ENCODE measurements at places on chromosomes 1 and 21.

- no peak for DNase-seq
These were observed 39.9 kb downstream of the DIRAS3 start for GRCh38 chr1:68010543-68010942.

DNA sequence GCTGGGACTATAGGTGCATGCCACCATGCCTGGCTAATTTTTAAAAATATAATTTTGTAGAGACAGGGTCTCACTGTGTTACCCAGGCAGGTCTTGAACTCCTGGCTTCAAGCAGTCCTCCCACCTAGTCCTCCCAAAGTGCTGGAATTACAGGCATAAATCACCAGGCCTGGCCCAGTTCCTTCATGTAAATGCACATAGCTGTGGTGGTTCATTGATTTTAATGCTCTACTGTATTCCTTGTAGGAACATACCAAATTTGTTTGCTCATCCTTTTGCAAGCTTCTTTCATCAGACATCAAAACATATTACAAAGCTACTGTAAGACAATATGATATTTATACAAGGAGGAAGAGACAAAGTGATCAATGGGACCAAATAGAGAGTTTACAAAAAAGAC, 237.5 kb upstream of the ESRRG start:
- no peak for DNase-seq

GRCh38 chr21:33783187-33783979, 132.2 kb downstream of the ATP5PO start:
- no peak for DNase-seq

DNA sequence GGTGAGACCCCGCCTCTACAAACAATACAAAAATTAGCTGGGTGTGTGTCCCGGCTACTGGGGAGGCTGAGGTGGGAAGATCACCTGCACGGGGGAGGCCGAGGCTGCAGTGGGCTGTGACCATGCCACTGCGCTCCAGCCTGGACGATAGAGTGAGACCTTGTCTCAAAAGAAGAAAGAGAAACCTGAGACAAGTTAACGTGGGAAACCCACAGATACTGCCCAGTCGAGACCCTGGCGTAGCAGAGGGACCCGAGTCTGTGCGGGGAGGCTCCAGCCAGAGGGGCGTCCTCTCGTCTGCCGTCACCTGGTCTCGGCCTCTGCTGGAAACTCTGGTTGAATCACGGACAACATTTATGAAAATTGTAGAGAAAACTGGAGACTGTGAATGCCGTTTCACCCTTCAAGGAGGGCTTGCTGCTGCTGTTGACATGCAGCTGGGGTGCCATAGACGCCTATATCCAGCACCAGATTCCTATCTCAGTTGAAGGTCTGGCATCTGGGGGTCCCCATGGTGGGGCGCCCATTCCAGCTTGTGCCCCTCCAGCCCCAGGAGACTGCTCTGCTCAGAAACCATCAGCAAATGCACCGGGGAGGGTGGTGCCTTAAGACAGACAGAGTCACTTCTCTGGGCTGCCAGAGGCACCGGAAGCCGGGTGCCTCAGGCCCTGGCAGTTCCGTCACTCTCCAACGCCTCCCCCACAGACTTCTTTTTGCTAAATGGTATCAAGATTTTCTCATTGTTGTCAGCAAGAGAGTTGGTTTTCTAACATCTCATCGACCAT, 13.6 kb upstream of the CDK11B start:
- no peak for DNase-seq

DNA sequence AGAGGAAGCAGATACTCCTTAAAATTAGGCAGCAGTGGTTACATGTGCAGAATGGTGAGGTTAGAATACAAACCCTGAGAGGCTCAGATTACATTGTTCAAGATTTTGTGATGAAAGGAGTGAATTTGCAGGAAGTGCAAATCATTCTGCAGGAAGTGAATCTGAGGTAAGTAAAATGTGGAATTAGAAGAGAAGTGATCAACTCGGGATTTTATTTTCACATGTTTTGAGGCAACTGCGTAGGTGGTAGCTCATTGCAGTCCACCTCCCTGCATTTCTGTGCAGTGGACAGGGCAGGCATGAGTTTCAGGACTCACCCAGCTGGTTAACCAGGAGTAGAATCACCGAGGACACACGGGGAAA, 2.1 kb upstream of the PLA2G2C start:
- no peak for DNase-seq

DNA sequence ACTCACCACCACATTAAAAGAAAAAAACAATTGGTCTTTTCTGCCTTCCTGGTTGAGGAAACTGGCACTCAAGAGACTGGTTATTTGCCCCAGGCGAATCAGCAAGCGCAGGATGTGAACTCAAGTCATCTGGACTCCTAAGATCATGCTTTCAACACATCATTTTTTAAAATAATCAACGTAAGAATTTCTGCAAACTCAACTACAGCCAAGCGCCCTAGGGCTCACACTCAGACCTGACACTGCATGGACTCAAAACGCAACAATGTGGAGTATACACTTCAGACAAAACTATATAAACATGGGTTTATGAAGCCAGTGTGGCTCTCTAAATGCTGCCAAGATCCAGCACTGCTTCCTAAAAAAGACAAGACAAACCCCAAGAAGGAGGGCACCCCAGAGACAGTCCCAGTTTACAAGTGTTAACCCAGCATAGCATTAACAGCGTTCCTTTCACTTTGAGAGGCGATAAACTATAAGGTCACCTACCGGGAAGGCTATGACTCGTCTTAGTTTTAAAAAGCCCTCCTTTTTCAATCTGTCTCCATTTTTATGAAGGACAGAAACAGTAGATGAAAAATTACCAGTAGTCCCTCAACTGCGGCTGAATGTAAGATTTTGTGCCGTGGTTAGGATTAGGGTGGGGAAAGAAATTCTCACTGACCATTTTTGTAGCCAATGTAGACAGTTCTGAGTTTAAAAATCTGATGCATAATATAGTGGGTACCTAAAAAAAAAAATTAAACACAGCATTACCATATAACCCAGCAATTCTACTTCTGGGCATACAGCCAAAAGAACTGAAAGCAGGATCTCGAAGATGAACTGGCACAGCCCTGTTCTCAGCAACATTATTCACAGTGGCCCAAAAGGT, 54.8 kb downstream of the SIPA1L2 start:
- DNase-seq: no peak

DNA sequence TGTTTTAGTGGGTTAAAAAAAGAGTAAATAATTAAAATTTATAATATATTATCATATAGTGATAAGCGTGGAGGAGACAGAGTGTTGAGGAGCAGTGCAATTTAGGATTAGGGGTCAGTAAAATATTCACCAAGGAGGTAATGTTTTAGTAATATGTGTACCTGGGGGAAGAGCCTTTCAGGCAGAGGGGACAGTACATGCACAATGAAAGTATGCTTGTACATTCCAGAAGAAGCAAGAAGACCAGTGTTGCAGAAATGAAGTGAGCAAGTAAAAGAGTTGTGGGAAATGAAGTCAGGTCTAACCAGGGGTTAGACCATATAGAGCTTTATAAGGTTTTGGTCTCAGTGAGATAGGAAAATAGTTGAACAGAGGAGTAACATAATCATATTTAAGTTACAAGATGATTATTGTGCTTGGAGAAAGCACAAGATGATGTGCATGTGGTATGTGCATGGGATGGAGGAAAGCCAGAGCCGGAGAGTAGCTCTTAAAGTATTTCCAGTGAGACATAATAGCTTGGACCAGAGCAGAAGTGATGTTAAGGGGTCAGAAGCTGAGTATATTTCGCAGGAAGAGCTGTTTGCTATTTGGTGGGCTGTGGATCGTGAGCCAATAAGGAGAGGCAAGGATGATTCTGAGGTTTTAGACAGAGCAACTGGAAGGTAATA, 44.8 kb downstream of the SNX7 start:
- DNase-seq: no peak

- no peak for DNase-seq
These were observed 246.9 kb upstream of the LRRC7 start for GRCh38 chr1:69320757-69321211.

DNA sequence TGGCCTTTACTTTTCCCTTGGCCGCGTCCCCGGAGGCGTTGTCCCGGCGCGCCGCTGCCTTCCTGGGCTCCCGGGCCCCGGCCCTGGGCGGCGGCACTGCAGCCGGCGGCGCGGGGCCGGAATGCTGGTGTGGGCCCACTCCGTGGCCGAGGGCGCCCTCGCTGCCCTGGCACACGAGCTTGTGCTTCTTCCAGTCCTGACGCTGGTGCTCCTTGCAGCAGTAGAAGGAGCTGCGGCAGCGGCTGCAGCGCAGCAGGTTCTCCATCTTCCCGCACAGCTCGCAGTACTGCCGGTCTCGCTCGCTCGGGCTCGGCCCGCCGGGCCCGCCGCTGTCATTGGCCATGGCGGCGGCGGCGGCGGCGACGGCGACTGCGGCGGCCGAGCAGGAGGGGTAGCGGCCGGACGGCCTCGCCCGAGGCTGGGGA, 529 bp downstream of the EGLN1 start:
- DNase-seq: peak; percentile 13

DNA sequence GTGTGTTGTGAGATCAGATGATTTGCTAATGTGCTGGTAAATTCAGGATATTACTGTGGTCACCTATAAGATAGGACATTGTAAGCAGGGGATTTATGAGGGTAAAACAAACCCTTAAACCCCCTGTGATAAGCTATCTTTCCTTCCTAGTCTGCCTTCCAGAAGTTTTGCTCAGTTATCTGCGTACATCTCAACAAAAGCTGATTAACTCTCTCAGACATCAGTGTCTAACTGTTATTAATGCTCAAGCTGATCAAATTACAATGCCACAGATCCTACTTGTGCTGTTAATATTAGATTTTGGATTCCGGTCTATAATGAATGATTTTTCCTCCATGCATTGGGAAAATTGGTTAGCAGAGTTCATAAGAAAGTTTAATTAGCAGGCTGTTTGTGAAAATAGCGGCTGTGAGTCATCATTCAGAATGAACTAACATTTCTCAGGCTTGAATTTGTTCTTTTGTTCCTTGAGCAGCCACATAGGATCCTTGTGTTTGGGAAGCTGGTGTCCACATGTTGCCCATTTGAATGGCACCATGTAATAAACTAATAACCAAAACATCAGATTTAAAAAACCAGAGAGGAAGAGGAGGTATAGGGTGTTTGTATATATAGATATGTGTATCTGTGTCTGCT, 48.7 kb downstream of the ELAVL4 start:
- DNase-seq: no peak

DNA sequence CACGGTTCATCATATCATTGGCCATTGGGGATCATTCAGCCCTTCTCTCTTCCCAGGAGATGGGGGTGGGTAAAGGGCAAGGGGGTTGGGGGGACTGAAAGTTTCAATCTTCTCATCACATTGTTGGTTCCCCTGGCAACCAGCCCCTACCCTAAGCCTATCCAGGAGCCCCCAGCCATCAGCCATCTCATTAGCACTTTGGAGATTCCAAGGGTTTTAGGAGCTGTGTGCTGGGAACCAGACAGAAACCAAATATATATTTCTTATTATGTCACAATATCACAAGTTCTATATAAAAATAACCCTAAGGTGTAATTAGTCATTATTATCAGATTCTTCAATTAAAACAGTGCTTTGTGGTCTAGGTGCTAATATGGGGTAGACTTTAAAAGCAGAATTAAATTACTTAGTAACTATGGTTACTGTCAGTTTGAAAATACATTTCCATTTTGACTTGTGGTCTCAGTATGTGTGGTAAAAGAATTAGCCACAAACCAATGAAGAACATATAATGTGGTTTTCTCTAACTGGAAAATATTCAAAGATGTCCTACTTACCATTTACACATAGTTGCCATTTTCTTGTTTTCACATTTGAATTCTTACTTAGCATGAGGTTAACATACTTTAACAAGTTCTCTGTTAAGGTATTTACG, 28.1 kb downstream of the IL23R start:
- DNase-seq: no peak

DNA sequence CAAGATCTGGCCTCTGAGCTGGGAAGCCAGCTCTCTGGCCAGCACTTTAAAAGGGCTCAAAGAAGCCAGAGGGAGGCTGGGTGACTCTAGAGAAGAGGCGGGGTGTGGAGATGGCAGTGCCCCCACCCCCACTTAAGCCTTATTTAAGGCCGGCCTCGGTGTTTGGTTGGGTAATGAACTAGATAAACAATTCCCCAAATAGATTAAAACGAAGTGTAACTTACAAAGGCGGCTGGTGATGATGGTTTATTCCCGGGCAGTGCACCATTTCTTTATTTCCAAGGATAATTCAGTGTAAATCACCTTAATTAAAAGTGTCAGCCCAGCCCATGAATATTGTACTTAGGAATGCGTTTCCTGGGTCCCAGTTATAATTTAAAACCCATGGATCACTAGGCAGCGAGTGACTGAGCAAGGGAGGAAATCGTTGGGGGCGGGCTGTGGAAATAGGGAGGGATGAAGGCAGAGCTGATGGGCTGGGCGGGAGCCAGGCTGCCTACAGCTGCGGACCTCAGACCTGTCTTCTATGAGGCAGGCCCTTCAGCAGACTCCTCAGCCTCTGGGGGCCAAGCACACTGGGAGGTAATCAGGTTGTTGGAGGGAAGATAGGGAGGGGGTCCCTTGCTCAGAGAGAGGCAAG, 54.9 kb downstream of the TMEM53 start:
- no peak for DNase-seq

Data from GM12892 (cell line).